ENCODE measurements at places on chromosomes 4 and X. TPM values are rescaled to one million over a fixed set of nuclear protein-coding genes. Genes with fewer than 3 reads are reported as not detected.

ATP8A1 gene
- 0.38 TPM for total RNA-seq

TAF7L gene
- not detected for total RNA-seq

NPNT gene
- 0.20 TPM for total RNA-seq

RTL3 gene
- total RNA-seq, result not detected

F8A3 gene
- total RNA-seq, result not detected

MAGEE2 gene
- total RNA-seq, result not detected

Measured in K562 (cell line).